CD4-positive, alpha-beta T cell treated with Interleukin-15 for 4 hours (primary cell): ENCODE measurements at places on chromosomes 2 and 18.

DNA sequence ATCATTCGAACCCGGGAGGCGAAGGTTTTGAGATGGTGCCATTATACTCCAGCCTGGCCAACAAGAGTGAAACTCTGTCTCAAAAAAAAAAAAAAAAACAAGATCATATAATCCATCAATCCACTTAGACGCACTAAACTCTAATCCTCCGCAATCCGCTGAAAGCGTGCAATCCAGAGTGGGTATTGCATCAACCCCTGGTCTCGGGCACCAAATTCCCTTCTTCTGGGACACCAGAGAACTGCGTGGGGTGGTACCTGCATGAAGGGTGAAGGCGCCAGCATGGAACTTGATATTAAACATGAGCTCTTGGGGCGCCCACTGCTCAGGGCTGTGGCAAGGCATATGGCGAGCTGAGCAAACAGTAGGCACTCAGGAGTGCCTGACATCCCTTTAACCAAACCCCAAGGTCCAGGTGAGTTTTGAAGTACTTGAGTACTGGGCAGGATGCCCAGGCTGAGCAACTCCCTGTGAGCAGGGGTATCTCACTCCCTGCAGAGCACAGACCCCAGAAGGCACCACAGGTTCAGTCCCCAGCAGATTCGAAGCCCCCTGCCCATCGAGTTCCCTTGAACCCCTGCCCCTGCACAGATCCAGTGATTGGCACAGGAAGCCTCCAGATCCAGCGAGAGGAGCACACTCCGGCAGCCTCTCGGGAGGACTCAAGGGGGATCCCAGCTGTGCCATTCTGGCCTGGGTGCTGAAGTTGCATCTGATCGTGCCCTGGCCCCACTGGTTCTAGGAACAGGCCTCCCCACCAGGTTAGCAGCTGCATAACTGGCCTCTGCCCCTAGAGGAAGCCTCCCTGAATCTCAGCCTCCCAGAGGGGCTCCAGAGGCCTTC is 8.0 kb downstream of the ALPI start:
- DNase-seq: no peak

DNA sequence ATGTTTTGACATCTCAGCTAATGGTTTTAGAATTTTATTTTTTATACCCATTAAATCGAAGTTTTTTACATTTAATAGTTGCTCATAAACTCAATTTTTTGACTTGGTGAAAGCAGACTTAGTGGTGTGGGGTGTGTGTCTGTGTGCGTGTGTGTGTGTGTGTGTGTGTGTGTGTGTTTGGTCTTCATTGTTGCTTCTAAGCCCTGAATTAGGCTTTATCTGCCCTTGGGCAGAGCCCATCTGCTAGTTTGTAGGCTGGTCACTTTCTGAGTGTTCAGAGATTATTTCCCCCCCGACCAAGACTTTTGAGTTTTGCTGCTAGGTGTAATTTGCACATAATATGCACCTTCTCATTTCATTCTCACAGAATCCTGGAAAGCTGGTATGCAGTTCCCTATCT is 14.3 kb downstream of the PAX3 start:
- DNase-seq: no peak

- no peak for DNase-seq
Measured at GRCh38 chr2:216327447-216327935, 44.8 kb downstream of the MARCHF4 start.

- DNase-seq: no peak
Measured at GRCh38 chr2:199589306-199589705, 131.6 kb upstream of the SATB2 start.

GRCh38 chr2:37737507-37737906 is 66.1 kb upstream of the CDC42EP3 start:
- no peak for DNase-seq

DNA sequence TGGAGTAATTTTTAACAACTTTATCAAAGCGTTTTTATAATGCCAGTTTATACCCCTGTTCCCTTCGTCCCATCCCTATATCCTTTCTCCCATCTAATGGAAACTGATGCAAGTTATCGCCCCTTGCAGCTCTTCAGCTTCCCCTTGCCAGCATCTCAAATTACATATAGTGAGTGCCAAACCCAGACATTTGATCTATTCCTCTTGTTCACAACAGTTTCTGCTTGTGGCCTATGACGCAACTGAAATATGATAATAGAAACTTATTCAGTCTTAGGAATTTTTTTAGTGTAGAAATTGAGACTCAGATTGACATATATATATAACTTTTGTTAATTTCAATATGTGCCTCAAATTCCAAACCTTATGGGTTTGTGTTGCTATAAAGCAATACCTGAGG is 562.2 kb upstream of the VWC2L start:
- no peak for DNase-seq

DNA sequence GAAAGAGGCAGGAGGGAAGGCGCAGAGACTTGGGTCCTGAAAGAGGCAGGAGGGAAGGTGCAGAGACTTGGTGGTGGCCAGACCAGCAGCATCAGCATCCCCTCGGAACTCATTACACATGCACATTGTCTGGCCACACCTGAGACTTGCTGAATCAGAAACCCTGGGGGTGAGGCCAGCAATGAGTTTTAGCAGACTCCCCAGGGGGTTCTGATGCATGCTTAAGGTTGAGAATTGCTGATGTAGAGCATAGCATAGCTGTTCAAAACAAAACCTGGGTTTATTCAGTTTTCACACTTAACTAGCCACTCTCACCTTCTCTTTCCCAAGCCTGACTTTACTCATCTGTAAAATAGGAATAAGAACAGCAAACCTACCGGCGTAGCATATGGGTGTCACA is 122.9 kb downstream of the MRO start:
- DNase-seq: no peak

GRCh38 chr2:235343869-235344268 is 150.0 kb upstream of the AGAP1 start:
- no peak for DNase-seq

DNA sequence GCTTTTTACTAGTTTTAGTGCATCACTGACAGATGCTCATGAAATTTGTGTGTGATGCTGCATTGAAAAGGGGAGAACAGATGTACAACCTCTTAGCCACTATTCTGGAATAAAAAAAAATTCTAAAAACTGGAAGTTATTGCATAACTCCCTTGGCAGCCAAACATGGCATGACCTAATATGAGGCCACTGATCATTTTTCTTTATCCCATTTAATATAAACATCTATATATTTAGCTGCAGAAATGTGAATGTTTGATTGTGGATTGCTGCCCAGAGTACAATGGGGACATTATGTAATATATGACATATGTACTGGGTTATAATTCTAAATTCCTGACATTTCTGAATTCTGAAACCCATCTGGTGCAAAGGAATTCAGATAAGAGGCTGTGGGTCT is 86.5 kb downstream of the CDCA7 start:
- DNase-seq: no peak
